ENCODE measurements at places on chromosomes 13 and 19. TPM values are rescaled to one million over a fixed set of nuclear protein-coding genes. Genes with fewer than 3 reads are reported as not detected.

- no peak for DNase-seq
Measured at GRCh38 chr13:86052141-86052540, 252.9 kb upstream of the SLITRK6 start.

DNA sequence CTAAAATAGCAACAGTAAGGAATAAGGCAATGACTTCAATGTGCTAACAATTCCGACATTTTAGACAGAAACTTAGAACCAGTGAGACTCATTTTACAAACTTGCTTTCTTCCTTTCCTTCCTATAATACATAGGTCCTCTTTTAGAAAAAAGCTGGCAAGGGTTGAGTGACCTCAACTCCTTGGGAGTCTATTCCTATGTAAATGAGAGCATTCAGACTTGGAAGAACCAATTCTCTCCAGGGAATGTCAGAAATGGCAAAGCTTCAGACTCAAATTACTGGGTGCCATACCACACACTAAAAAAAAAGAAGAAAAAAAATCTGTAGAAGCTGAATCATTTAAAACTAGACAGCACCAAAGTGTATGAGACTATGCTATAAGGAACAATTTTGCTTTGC lies 1328.2 kb downstream of the OLFM4 start:
- no peak for DNase-seq

GRCh38 chr13:45602183-45603170 lies 13.1 kb downstream of the ERICH6B start:
- DNase-seq = peak; percentile 4

DNA sequence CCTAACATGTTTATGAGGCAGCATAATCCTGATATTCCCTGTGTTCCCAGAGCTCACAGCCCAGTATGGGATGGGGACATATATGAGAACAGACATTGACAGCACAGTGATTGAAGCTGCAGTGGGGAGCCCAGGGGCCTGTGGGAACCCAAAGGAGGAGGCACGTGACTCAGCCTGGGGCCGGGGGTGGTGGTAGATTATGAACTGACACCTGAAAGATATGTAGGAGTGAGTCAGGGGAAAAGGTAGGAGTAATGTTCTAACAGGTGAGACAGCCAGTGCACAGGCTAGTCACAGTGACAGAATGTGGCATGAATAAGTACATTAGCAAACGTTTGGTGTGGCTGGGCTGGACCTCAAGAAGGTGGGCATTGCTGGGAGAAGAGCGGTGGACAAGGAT lies 29.0 kb downstream of the CKM start:
- no peak for DNase-seq

C19orf12 gene
- total RNA-seq = 38.4 TPM

MEF2B gene
- total RNA-seq = not detected
